ENCODE measurements at places on chromosomes 6 and 20.

- no peak for ATAC-seq
Observed at GRCh38 chr6:37554480-37554819, 54.8 kb upstream of the CCDC167 start.

DNA sequence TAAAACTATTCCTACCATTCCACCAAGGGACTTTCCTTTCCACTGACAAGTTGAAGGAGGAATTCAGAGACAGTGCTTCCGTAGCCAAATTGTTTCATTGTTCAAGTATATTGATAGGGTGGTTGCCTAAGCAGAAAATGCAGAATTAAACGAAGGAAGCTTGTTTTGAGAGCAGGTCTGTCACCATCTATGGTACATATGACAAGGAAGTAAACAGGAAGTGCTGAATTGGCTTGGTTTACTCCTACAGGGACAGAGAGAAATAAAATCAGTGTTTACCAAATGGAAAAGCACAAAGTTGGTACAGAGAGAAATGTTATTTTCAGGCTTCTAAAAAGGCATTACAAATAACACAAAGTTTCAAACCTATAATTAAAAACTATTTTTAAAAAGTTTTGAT lies 421.8 kb downstream of the CDC5L start:
- ATAC-seq = no peak

DNA sequence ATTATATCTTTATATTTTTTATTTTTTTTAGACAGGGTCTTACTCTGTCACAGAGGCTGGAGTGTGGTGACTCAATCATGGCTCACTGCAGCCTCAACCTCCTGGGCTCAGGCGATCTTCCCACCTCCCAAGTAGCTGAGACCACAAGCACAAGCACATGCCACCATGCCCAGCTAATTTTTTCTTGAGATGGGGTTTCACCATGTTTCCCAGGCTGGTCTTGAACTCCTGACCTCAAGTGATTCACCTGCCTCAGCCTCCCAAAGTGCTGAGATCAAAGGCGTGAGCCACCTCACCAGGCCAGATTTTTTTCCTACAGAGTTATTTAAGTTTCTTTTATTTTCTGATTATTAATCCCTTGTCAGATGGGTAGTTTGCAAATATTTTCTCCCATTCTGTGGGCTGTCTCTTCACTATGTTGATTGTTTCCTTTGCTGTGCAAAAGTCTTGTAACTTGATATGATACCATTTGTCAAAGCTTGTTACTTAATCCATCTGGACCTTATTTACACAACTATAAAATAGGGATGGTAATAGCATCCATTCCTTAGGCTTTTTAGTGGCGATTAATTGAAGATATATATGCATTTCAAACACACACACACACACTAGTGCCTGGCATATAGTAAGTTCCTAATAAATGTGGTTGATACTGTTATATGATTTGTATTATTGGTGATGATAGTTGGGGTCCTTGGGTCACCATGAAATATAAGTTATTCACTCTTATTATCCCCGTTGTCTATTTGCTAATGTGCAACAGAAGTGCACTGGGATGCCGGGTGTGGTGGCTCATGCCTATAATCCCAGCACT lies 187.1 kb downstream of the BCAS1 start:
- no peak for ATAC-seq

DNA sequence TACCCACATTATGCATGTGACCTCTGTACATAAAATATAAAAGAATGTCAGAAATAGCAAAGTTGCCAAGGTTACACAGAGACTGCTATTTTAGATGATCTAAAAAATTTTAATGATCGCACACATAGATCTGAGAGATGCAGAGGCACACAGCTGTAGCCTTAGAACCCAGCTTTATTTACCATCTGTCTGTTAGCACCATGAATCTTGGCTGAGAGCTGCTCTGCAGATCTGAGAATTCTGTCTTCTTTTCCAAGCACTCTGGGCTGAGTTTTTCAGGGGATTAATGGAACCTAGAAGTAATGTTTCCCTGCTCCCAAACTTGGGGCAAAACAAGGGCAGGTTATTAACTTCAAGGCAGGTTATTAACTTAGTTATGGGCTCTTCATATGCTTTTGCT lies 248.7 kb upstream of the JAG1 start:
- no peak for ATAC-seq

DNA sequence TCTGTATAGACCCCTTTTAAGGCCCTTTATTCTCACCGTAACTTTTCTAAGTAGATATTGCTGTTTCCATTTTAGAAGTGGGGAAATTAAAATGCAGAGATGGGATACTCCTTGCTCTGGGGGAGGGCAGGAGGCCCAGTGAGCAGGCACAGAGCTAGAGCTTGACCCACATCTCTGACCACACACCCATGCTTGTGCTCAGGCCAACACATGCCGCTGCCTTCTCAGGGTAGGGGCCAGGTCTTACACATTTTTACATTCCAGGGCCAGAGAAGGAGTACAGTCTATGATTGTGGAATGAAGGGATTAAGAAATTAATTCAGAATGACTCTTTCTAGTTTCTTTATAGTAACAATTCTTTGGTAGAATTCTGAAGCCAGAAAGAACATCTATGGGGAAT lies 104.8 kb downstream of the SOBP start:
- ATAC-seq = peak; percentile 57

- no peak for ATAC-seq
Observed at GRCh38 chr6:6251555-6252280, 68.7 kb downstream of the F13A1 start.

- ATAC-seq = no peak
Observed at GRCh38 chr20:25706793-25707192, 10.1 kb upstream of the ZNF337 start.

GRCh38 chr6:137210903-137211302 lies 8.3 kb downstream of the IFNGR1 start:
- no peak for ATAC-seq

DNA sequence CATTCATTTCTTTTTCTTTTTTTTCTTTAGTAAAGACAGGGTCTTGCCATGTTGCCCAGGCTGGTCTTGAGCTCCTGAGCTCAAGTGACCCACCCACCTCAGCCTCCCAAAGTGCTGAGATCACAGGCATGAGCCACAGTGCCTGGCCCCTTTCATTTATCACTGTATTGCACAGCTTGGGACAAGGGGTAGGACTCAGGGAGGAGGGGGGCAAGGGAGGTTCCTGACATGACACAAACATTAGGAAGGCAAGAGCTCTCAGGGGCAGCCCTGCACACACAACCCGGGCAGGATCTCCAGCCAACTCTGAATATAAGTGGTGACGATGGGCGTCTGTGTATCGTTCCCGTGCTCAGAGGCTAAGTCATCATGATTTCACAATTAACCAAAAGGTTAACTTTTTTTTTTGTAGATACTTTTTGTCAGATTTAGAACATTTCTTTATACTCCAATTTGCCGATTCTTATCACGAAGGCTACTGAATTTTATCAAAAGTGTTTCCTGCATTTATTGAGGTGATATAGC lies 19.9 kb downstream of the SLC2A4RG start:
- no peak for ATAC-seq

DNA sequence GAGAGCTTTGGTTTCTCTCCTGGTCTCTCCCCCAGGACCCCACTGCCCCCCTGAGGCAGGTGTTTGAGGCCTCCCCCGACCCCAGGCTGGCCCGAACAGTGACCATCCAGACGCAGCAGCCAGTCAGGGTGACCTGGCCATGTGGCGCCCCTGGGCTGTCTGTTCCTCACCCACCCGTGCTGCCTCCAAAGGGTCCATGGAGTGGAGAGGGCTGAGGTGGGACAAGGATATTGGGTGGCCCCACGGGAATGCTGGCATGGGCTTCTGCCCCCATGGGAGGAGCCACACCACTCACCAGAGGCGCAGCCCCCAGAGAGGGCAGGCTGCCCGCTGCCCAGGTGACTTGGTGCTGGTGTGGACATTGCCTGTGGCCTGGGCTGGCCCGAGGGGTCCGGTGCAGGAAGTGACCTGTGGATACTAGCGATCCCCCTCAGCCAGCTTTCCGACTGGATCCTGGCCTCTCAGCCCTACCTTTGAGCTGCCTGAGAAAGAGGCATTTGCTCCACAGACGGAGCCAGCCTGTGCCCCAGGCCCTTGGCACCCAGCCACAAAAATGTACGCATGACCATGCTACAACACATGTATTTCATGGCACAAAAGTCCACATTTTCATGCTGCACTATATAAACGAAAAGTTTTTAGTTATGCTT lies 50.8 kb downstream of the BCAS4 start:
- no peak for ATAC-seq

GRCh38 chr6:27230758-27231111 lies 16.8 kb upstream of the PRSS16 start:
- no peak for ATAC-seq

- ATAC-seq = no peak
Observed at GRCh38 chr6:76885861-76886301, 577.4 kb downstream of the HTR1B start.

DNA sequence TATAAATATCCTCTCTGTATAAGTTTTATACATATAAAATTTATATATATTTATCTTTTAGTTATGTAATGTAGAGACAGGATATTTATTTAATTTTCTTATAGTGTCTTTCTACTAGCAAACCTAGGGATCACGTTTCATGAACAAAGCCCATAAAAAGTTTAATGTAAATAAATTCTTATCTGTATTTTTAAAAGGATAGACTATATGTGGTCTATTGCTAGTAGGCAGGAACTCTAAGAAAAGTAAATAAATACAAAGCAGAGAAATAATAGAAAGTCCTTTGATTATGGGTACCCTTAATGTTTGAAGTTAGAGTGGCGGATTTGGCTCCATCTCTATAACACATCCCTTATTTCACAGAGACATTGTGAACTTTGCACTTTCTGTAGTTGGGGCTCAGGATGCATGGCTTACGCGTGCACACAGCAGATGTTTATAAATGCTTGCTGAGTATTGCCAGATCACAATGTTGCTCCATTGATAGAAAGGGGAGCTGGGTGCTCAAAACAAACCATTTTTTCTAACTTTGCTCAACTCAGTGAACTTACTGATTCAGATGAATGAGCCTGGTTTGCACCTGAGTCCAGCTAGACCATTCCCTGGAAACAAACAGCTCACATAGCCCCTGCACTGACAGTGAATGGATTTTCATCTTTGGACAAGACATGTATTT lies 179.1 kb downstream of the SYNE1 start:
- no peak for ATAC-seq

DNA sequence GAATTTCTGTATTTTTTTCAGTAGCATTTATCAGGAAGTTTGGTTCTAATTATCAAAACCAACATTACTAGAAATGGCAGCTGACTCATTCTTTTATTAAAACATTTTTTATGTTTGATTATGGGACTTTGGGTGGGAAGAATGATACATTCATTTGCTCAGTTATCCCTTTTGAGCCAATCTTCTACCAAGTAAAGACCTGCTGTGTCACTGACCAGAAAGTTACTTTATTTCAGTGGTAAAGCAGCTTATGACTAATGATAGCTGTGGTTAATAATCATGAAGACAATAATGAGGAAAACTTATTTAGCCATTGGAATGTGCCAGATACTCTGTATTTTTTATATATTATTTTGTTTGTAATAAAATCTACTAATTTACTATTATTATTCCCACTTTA lies 142.3 kb downstream of the FARS2 start:
- no peak for ATAC-seq

- no peak for ATAC-seq
Observed at GRCh38 chr6:136893187-136893586, 28.9 kb upstream of the SLC35D3 start.

GRCh38 chr6:133707456-133707855 lies 181.5 kb upstream of the TCF21 start:
- ATAC-seq = no peak

DNA sequence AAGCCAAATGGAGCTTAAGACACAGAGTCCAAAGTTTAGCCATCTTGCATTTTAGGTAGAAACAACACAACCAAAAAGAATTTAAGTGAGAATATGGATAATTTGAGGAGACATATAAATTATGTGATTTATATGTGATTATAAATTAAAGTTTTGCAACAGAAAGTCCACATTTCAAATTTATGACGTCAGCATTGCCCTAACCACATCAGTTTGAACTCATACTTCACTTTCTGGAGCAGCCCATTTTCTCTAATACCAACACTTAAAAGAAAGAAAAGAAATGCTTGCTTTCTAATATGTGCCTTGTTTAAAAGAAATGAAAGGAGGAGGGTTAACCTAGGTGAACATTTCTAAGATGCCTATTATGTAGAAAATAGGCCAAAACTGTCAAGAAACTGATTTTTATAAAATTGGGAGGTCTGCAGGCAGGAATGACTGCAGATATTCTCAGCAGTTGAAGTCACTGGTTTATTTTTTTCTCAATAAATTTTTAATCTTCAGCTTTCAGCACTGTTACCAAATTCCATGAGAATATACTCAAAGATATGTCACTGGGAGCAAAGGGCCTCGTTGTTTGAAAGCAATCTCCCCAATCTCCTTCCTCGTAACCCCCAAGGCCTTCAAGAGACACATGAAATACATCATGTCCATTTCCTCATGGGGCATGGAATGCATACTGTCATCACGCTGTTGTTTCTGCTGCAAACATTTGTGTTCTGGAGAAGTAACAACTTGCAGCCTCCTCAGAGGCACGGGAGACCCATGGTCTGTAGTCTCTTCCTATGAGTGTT lies 137.8 kb downstream of the SOD2 start:
- no peak for ATAC-seq

DNA sequence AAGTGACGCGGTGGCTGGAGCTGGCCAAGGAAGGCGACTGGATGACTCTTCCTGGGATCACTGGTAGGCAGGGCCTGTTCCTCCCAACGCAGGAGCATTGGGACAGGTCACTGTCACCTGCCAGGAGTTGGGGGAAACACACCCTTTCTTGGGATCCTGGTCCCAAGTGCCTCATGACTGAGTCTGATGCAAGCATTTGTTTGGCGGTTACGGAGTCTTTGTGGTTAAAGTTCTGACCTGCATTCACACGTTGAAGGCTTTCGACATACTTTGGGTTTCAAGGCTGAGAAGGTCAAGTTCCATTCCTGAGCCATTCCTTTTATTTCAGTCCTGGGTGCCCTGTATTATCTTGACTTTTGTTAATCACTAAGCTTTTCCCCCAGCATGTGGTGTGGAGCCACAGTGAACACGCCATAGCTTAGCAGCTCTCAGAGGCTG lies 6.0 kb downstream of the PNLDC1 start:
- no peak for ATAC-seq

DNA sequence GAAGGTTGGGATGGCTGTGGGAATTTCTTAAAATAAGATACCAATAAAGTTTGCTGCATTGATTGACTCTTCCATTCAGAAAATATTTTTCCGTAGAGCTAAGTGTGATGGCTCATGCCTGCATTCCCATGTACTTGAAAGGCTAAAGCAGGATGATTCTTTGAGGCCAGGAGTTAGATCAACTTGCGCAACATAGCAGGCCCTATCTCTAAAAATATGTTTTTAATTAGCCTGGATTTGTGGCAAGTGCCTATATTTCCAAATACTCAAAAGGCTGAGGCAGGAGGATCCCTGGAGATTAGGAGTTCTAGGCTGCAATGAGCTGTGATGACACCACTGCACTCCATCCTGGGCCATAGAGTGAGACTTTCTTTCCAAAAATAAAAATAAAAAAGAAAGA lies 431.2 kb upstream of the PTCHD4 start:
- no peak for ATAC-seq

GRCh38 chr6:89927264-89927663 lies 33.0 kb downstream of the GJA10 start:
- no peak for ATAC-seq

- ATAC-seq = peak; percentile 11
Observed at GRCh38 chr6:168618546-168619315, 177.7 kb downstream of the SMOC2 start.

GRCh38 chr6:153058291-153058690 lies 55.8 kb upstream of the MTRF1L start:
- ATAC-seq = no peak

- ATAC-seq = no peak
Observed at GRCh38 chr6:1129131-1129530, 182.8 kb upstream of the FOXQ1 start.

- ATAC-seq = no peak
Observed at GRCh38 chr20:50546729-50547314, 36.6 kb downstream of the PTPN1 start.

Data from gastroesophageal sphincter (tissue), 4 donors.